Erythroblast (primary cell): ENCODE measurements at places on chromosomes 3 and 15.

GRCh38 chr3:8485141-8485870, 16.3 kb upstream of the LMCD1 start:
- DNase-seq: no peak

GRCh38 chr3:52534281-52535183, 875 bp upstream of the NT5DC2 start:
- peak; percentile 43 for DNase-seq

DNA sequence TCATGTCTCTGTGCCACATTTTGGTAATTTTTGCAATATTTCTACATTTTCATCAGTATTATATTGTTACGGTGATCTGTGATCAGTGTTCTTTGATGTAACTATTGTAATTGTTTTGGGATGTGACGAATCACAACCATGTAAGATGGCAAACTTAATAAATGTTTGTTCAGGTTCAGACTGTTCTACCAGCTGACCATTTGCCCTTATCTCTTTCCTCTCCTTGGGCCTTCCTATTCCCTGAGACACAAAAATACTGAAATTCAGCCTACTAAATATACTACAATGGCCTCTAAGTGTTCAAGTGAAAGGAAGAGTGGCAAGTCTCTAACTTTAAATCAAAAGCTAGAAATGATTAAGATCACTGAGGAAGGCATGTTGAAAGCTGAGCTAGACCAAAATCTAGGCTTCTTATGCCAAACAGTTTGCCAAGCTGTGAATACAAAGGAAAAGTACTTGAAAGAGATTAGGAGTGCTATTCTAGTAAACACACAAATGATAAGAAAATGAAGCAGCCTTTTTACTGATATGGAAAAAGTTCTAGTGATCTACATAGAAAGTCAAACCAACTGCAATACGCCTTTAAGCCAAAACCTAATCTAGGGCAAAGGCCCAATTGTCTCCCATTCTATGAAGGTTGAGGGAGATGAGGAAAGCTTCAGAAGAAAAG, 952.8 kb downstream of the ROBO1 start:
- DNase-seq: no peak

- DNase-seq: no peak
These were observed 23.1 kb downstream of the DCLK3 start for GRCh38 chr3:36741285-36741684.

- DNase-seq: no peak
These were observed 61.3 kb downstream of the CTDSPL start for GRCh38 chr3:37922721-37923568.

DNA sequence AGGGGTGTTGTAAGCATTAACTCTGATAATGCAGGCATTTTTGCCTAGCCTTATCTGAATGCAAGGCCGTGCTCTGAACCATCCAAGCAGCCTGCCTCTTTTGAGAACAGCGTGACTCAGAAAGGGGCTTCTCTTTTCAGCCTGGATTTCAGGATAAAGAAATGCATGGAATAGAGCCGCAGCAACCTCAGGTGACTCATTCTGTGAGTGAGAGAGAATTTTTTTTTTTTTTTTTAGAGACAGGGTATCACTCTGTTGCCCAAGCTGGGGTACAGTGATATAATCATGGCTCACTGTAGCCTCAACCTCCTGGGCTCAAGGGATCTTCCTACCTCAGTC, 20.6 kb upstream of the PDE8A start:
- DNase-seq: no peak

DNA sequence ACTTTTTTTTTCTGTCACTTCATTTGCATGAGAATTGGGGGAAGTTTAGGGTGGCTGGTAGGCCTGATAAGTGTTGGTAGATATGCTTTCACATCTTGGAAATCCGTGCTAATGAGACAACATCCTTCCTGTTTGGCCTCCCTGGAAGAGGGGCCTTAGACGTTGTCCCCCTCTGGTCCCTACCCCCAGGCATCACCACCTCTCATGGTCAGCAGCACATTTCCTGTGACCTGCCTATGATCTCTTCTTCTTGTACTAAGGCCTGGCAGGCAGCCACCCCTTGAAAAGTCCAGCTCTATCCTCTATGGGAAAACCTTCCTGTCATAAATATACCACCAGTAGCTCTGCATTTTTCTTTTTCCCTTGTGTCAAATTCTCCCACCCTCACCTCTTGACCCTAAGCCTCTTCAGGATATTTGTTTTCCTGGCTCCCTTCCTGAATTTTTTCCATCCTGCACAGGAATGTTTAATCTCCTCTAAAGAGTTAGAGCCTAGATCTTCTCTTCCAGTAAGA, 107.8 kb downstream of the SNRK start:
- DNase-seq: no peak

- no peak for DNase-seq
These were observed 16.9 kb downstream of the CDAN1 start for GRCh38 chr15:42720071-42720470.

DNA sequence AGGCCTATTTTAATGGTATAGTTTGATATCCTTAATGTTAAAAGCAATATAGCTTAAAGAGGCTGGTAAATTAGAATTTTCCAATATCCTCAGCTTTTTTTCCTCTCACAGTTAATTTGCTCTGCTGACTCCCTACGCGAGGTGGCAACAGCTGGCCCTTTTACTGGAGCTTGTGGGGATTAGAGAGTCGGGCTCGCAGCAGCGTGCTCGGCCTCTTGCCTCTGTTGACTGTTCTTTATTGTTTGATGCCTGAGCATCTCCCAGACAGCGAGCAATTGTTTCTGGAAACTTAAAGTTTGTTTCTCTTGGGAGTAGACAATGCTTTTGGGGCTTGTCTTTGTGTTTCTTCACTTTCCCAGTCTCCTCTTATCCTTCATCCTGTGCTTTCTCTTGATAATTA, 80.8 kb downstream of the OPA1 start:
- no peak for DNase-seq

- no peak for DNase-seq
These were observed 272.9 kb upstream of the TPM1 start for GRCh38 chr15:62769604-62770003.

DNA sequence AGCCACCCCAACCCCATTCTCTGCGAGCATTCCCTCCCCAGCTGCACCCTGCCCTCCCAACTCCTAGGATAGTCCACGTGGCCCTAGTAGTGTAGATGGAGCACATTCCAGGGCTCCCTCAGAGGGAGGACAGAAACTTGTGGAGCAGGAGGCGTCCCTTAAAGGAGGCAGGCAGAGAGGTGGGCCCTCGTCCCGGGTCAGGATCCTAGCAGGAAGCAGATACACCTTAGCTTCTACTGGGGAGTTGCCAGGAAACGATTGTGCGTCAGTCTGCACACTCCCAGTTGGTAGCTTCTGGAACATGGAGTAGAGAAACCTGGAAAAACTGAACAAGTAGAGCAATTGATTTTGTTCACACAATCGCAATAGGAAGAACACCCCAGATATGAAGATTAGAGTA, 43.9 kb upstream of the KLHL25 start:
- DNase-seq: no peak
